NCI-H1048 (cell line): ENCODE measurements at places on chromosomes 11 and 22.

DNA sequence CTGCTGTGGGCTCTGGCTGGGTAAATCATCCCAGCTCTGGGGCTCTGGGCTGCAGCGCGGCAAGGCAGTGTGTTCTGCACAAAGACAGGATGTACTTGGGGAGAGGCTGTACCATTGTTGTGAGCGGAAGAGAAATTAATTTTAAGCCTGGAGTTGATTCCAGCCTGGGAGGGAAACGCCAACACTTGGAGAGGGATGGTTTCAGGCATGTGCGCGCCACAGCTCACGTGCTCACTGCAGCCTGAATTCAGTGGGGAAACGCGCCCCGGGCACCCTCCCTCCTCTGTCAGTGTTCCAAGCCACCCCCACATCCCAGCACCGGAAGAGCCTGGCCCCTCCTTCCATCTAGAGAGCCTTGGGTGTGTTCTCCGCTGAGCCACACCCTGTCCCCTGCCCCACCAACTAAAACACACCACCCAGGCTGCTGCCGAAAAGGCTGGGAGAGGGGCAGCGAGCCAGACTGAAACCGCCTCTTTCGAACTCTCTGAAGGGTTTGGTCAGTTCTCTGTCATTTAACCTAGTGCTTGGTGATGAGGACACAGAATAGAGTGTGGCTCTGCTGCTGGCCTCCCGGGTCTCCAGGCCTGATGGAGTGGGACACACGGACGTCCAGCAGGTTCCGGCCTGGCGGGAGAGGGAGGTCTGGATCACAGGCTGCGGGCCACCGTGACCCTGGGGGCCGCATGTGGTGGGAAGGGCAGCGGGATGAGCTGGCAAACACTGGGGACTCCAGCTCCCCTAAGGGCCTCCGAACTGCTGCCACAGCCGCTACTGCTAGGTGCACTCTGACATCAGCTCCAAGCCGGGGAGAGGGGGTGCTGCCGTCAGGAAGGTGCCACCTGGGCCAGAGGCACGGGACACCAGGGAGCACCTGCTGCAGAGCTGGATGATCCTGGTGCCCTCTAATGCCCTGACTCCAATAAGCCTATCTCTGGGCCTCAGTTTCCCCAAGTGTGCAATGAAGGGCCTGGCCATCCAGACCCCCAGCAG, 230.8 kb downstream of the CTTN start:
- no peak for DNase-seq

- DNase-seq: no peak
These were observed 24.0 kb upstream of the GNB1L start for GRCh38 chr22:19878461-19879245.

DNA sequence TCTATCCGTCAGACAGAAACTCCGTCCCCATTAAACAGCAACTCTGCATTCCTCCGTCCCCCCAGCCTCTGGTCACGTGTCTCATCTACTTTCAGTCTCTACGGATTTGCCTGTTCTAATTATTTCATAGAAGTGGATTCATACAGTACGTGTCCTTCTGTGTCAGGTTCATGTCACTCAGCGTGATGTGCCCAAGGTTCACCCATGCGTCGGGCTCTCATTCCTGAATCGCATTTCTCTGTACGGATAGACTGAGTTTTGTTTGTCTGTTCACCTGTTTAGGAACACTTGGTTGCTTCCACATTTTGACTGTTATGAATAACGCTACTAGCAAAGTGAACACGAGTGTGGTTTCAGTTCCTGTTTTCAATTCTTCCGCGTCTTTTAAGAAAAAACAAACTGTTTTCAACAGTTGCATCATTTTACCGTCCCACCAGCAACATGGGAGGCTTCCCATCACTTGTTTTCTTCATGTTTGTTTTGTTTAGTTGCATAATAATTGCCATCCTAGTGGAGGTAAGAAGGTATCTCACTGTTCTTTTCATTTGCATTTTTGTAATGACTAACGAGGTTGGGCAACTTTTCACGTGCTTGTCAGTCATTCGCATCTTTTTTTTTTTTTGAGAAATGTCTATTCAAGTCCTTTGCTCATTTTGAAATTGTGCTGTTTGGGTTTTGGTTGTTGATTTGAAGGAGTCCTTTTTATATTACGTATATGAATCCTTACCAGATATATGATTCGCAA, 8.9 kb upstream of the NLRP6 start:
- no peak for DNase-seq

- DNase-seq: no peak
These were observed 82.4 kb downstream of the FAT3 start for GRCh38 chr11:92306966-92307510.

GRCh38 chr11:12089473-12089872, 20.9 kb upstream of the MICAL2 start:
- DNase-seq: no peak

DNA sequence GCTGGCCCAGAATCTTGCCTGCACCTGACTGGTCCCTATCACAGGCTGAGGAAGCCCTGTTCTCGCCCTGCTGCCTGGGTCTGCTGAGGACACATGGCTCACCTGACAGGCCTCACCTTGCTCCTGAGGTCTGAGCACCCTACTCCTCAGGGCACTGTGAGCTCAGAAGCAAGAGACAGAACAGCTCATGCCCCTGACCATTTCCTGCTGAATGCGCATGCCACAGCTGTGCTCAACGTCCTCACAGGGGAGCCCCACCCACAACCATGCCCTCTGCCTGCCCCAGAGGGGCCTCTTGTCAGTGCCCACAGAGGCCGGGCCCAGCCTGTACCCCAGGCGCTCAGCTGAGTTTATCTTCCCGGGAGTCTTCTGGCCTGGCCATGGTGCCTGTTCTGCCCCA, 2.8 kb upstream of the TSPO start:
- DNase-seq: no peak

GRCh38 chr22:21845558-21846453, 21.6 kb downstream of the MAPK1 start:
- DNase-seq: no peak

GRCh38 chr22:30564761-30565119, 9.7 kb downstream of the GAL3ST1 start:
- no peak for DNase-seq

- no peak for DNase-seq
These were observed 4.7 kb upstream of the NEAT1 start for GRCh38 chr11:65417702-65418430.
